ENCODE measurements at places on chromosomes 7 and 10.

DNA sequence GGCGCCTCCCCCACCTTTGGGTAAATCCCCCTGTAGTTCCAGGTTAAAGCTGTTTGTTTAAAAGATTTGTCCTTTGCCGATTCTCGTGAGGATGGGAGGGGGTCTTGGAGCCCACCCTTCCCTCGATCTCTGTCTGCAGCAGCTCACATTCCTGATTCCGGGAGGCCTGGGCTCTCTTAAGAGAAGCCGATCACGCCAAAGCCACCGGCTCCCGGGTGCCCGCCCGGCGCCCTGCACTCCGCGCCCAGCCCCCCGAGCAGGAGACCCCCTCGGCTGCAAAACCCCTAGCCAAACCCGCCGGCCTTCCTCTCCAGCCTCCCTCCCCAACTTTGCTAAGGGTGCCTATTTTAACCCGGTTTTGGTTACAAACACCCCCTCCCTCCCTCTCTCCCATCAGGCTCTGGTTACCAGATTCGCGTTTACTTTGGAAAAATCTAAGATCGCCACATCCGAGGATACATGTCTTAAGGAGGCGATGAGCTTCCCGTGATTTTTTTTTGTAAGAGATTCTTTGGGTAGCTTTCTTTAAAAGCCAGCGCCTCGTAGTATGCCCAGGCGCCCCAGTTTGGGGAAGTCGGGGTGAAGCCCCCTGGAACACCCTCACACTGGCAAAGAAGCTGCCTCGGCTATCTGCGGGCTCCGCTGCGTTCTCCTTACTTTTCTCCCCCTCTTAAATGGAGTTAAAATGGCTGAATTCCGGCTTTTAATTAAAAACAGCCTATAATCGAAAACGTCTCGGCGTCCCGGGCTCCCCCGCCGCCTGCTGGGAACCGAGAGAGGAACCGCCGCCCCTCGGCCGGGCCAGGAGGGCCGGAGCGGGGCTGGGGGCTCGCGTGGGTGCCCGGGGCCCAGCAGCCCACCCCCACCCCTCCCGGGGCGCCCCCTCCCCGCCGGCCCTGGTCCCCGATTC lies 983 bp downstream of the TNRC18 start:
- peak; percentile 48 for DNase-seq

- peak; percentile 91 for DNase-seq
These were observed 13.4 kb upstream of the RASSF4 start for GRCh38 chr10:44946205-44946604.

- DNase-seq = no peak
These were observed 7.4 kb upstream of the RAMP3 start for GRCh38 chr7:45150199-45150598.

- DNase-seq = no peak
These were observed 58.8 kb downstream of the FIGNL1 start for GRCh38 chr7:50391386-50391785.

DNA sequence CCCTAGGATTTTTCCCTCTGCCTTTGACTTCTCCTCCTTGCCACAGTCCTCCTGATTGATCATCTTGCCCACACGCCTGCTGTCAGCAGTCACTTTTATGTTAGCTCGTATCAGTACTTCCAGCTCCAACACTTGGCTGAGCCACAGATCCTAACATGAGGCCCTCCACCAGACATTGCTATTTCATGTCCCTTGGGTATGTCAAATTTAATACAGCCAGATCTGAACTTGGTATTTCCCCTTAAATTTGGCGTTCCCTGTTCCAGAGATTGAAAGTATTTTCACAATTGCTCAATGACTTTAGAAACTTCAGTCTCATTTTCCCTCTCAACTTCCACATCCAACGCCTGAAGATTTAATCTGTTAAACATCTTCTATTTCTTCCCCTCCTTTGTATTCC lies 140.4 kb downstream of the RNLS start:
- DNase-seq = peak; percentile 44

DNA sequence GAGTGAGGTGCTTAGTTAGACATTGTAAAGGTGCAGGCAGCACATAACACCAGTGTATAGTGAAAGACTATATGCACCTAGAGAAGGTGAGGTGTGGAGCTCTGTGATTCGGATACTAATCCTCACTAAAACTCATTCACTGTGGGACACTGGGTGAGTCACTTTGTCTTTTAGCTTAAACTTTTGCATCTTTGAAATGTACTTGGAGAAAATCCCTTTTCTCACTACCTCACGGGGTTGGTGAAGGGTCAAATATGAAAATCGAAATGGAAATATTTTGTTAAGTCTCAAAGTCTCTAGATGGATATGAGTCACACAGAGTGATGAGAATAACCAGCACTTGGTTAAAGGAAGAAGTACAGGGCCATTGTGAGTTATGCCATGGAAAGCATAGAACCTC lies 38.0 kb downstream of the MDFIC start:
- peak; percentile 28 for DNase-seq

DNA sequence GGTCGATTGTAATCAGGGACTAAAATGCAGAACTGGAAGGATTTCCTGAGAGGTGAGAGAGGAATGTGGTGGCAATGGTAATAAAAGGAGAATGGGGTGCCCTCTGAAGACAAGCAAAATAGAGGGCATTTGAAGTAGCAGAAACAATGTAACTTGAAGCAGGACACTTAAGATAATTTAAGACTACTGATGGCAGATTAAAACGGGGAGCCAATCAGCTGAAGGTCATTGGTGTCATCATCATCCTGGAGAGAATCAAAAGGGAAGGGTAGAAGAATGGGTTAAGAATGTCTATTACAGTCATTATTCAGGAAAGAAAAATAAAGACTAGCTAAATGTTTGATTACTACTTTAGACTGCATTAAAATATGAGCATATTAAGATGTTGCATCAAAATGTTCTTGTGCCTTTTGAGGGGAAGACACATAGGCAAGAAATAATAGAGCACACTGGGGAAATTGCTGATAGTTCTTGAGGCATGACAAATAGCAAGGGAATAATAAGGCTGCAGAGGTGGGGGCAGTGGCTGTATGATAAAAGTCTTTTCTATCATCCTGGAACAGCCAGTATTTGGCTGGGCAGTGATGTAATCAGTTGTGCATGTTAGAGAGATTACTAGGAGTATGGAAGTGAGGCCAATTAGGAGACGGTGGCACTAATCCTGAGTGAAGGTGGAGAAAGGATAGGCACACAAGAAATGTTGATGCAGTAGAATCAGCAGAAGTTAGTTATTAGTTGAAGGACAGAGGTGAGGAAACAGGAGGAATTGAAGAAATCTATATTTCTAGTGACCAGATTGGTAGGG lies 60.2 kb downstream of the CCDC71L start:
- no peak for DNase-seq

DNA sequence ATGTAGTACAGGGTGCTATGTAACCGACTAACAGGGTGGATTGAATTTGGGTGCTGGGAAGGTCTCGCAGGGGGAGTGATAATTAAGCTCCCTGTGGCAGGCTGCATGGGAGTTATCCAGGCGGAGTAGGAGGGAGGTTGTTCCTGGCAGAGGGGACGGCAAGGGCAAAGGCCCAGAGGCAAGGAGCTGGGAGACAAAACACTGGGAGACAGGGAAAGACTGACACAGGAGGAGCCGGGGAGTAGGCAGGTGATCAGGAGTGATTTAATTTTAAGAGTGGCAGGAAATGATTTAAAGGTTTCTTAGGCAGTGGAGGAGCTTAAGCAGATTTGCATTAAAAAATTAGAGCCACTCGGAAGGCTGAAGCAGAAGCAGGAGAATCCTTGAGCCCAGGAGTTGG lies 40.7 kb upstream of the LEP start:
- no peak for DNase-seq

DNA sequence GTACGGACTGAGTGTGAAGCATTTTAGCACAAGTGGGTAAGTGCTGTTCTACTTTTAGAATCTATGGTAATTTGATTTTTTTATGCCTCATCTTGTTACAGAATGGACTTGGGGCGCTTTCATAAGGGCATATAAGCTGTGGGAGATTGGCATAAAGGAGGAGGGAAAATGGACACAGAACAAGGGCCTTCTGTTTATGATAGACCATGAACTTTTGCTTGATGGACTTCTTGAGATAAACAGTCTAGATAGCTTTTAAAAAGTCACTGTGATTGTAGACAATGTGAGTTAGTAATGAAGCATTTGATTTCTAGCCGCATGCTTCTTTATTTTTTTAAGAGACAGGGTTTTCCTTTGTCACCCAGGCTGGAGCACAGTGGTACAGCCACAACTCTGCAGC lies 2.0 kb downstream of the ZSCAN21 start:
- no peak for DNase-seq

- no peak for DNase-seq
These were observed 39.0 kb downstream of the DIP2C start for GRCh38 chr10:650441-650851.

GRCh38 chr10:111916011-111916410 lies 267.6 kb downstream of the GPAM start:
- no peak for DNase-seq

- no peak for DNase-seq
These were observed 361.0 kb upstream of the ZMIZ1 start for GRCh38 chr10:78707745-78708144.

- peak; percentile 22 for DNase-seq
These were observed 89.2 kb upstream of the PFKP start for GRCh38 chr10:2978111-2978510.

- peak; percentile 72 for DNase-seq
These were observed 45.4 kb downstream of the SLC13A1 start for GRCh38 chr7:123154231-123154860.

GRCh38 chr7:82594665-82595064 lies 151.1 kb upstream of the CACNA2D1 start:
- DNase-seq = no peak

Data from suppressor macrophage treated with lipopolysaccharide for 4 hours (primary cell).